PC-3 (cell line): ENCODE measurements at places on chromosomes 2 and 18. TPM values are rescaled to one million over a fixed set of nuclear protein-coding genes. Genes with fewer than 3 reads are reported as not detected.

Gene SCTR
- not detected in 2 replicates for total RNA-seq

Gene PLA2R1
- total RNA-seq = 2.4 and 3.4 TPM in 2 replicates

Gene IL36RN
- 0.36 TPM in 1 of 2 replicates, not detected in the other for total RNA-seq

Gene RNF181
- 170 and 225 TPM in 2 replicates for total RNA-seq

Gene VWA3B
- not detected in 2 replicates for total RNA-seq

Gene SLC16A14
- 12.4 and 14.4 TPM in 2 replicates for total RNA-seq

Gene B4GALT6
- 1.4 and 2.4 TPM in 2 replicates for total RNA-seq

Gene GAD1
- 10.6 and 16.5 TPM in 2 replicates for total RNA-seq

Gene KCNF1
- 1.3 and 1.8 TPM in 2 replicates for total RNA-seq
